ENCODE measurements at places on chromosomes 11 and 22.
A peak's percentile ranks its signal among the peaks of the same experiment; 100 is the strongest.

- peak; percentile 66 for DNase-seq
These were observed 46.7 kb downstream of the IGLL1 start for GRCh38 chr22:23533328-23533762.

DNA sequence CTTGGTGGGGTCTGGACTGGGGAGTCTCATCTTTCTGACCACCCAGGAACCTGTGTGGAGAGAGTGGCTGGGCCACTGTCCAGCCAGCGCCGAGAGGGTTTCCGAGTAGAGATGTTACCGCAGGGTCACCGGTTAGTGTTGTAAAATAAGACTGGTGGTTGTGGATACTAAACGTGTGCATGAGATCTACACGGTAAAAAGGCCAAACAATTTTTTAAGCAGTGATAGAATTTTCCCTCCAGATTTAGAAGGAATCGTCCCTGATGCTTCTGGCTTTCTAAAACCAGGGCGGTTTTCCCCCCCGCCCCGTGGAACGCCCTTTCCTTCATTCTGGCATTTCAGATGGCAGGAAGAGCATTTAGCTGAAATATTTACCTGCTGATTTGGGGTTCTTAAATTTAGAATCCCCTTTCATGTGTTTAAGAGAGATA is 72.6 kb upstream of the PPARA start:
- DNase-seq = no peak

- DNase-seq = peak; percentile 60
These were observed 136.4 kb downstream of the RBFOX2 start for GRCh38 chr22:35892192-35892591.

GRCh38 chr11:35526370-35526792 is 965 bp upstream of the PAMR1 start:
- no peak for DNase-seq

DNA sequence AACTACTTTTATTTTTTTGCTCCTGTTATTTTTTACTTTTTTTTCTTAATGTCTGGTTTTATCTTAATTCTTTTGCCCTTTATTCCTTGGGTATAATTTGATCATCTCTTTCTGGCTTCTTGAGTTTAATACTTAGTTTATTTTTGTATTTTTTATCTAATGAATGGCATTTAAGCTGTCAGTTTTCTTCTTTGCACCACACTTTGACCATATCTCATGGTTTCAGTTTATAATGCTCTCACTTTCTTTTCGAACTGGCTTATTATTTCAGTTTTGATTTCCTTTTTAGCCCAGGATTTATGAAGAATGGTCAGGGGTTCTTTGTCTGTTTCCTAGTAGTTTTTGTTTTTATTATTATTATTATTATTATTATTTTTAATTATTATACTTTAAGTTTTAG is 48.3 kb downstream of the QSER1 start:
- no peak for DNase-seq

All from umbilical cord (tissue), 2 donors.